Cerebellar cortex (tissue), 1 donor: ENCODE measurements at places on chromosomes 1 and 21.

GRCh38 chr1:43368646-43369020 is 822 bp upstream of the ELOVL1 start:
- no peak for DNase-seq

GRCh38 chr1:184463680-184464079 is 76.9 kb downstream of the C1orf21 start:
- no peak for DNase-seq

- no peak for DNase-seq
Observed at GRCh38 chr1:35598895-35599294, 25.8 kb downstream of the TFAP2E start.

DNA sequence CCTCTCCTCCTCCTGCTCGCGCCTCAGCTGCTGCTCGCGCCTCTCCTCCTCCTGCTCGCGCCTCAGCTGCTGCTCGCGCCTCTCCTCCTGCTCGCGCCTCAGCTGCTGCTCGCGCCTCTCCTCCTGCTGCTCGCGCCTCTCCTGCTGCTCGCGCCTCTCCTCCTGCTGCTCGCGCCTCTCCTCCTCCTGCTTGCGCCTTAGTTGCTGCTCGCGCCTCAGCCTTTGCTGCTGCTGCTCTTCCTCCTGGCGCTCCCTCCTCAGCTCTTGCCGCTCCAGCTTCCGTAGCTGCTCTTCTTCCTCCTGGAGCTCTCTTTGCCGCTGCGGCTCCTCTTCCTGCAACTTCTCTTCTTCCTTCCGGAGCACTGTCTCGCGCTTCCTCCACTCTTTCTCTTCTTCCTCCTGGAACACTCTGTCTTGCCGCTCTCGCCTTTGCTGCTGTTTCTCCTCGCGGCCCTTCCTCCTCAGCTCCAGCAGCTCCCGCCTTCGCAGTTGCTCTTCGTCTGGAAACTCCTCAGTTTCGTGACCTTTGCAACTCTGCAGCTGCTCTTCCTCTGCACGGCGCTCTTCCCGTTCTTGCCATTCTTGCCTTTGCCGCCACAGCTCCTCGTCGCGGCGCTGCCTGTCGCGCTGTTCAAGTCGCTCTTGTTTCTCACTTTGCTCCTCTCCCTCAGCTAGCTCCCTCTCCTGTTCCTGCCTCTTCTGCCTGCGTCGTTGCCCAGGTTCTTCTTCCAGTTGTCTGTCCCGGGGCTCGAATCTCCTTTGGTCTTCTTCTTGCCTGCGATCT is 3.0 kb downstream of the TCHH start:
- no peak for DNase-seq

DNA sequence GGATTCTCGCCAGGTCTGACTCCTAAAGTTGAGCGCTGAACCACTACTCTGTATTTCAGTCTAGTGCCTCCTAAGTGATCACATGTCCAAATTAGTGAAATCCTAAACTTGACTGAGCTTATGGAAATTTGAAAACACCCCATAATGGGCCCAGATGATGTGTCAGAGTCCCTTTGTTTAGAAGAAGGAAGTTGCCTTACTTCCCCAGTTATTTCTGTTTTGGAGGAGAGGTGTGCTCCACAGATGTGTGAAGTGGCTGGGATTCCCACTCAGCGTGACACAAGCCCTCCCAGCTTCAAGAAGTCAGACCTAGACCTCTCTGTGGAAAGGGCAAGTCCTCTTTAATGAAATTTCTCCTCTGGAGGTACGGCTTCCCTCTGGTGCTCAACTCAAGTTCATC is 188.8 kb downstream of the TTLL7 start:
- DNase-seq: no peak

GRCh38 chr1:182676274-182676673 is 8.1 kb downstream of the RGS8 start:
- DNase-seq: no peak

DNA sequence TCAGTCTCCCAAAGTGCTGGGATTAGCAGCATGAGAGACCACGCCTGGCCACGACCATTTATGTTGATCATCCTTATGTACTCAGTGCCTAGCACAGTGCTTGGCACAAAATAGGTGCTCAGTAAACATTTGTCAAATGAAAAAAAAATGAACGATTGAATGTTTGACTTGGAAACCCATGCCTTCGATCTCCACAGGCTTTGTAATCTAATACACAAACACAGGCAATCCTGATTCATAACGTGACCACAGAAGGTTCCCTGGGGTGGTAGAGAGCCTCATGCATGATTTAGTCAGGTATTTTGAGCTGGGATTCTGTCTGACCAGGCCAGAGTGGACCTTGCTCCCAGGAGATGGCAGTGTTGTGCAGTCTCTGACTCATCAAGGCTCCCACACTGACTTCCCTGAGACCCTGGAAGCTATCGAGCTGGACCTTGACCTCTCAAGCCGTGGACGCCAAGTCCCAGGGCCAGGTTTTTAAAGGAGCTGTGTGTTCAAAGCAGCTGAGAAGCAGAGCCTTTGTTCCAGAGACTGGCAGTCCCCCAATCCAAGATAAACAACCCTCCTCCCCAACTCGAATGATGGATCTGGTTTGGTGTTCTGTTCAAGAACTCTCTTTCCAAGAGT is 81.1 kb downstream of the PGM1 start:
- peak; percentile 63 for DNase-seq

DNA sequence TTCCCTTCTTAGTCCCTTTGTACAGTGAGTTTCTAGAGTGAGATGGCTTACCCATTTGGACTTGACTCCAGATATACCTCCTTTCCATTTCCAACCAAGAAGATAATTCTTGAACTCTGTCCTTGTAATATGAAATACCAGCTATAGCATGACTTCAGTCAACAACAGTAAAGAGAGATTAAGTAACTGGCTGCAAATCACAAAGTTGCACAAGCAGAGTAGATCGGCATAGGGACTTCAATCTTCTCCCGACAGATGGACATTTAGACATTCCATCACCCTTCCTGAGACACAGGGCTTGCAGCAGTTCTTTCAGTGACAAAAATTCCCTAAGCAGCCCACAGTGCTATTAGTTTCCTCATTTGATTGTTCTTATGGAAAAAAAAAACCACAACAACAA is 44.6 kb downstream of the JAK1 start:
- no peak for DNase-seq

DNA sequence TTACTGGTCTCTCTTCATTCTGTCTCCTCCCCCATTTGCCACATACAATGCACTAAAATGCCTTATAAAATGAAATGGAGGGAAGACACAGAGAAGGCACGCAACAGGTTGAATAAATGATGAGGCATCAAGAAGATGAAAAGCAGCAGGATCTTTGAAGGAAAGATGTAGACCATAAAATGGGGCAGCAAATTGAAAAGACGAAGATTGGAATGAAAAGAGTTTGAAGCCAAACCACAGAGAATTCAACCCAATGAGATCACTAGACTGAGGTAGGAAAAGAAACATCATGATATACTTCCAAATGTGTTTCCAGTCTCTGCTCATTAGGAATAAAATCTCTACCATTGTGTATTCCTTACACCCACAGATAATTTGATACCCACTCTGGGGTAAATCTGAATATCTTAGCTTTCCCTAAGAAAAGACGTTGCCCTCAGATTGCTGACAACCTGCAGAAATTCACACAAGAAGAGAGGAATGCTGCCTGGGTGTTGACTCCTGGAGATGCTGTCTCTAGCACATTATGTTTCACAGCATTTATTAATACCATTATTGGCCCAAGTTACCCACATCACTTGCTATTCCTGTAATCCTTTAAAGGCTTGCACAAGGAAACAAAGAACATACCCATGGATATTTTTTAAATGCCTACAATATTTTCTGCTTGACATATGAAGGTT is 230.9 kb downstream of the LTN1 start:
- no peak for DNase-seq

DNA sequence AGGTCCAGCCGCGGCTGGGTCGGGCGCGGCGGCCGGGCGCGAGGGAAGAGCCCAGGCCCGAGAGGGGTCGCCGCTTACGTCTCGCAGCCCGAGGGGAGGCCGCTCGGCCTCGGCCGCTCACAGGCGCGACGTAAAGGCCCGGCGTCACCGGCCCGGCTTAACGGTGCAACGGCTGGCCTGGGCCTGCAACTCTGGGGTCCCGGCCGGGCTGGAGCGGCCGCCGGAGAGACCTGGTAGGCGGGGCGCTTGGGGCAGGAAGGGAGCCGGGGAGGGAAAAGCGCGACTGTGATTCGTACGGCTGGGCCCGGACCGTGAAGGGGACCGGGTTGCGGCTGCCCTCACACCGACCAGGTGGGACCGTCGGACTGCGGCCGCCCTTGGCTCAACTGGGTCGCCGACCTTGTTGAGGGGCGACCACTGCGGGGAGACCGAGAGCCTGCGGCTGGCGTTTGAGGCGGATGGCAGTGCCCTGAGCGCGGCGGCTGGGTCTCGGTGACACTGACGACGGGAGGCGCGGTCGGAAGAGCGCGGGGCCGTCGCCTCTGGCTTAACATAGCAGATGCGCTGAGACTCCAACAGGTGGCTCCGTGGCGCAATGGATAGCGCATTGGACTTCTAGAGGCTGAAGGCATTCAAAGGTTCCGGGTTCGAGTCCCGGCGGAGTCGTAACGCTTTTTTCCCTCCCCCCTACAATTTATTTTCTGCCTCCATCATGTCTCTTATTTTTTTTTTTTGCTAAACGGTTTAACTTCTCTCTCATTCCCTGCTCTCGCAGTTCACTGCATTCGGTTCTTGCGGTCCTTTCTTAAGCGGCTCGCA is 31.8 kb downstream of the DNTTIP2 start:
- peak; percentile 84 for DNase-seq

GRCh38 chr1:245155272-245156040 is 671 bp downstream of the KIF26B start:
- peak; percentile 61 for DNase-seq

- no peak for DNase-seq
Observed at GRCh38 chr1:59006289-59006658, 222.4 kb upstream of the JUN start.

DNA sequence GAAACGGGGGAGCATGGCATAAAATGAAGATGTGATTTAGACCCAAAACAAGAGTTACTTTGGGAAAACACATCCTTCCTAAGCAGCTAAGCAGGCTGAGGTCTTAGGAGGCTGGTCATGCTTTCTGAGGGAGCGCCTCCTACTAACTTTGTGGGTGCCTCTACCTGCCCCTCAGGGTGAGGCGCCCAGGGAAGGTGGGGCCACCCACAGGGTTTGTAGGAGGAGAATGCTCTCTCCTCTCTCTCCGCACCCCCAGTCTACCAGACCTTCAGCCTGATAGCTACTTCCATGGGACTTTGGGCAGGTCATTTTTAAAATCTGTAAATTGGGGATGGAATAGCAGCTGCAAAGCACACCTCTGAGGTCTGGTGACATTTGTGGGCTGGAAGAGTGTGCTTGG is 23.8 kb downstream of the SLC27A3 start:
- DNase-seq: no peak

DNA sequence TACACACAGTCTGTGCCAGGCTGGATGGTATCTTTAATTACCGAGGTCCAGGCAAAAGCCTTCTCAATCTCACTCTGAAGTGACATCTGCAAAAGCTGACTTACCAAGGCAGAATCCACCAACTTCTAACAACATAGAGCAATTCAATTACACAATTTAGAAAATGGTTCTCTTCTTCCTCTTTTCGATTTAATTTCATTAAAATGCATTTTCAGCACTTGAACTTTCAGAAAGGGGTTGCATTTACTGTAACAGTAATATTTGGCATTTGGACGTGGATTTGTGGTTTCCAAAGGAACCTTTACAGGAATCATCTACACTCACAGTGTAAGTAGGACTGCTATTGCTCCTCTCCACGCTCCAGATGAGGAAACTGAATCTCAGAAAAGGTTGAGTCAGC is 53.3 kb downstream of the ERO1B start:
- DNase-seq: no peak

DNA sequence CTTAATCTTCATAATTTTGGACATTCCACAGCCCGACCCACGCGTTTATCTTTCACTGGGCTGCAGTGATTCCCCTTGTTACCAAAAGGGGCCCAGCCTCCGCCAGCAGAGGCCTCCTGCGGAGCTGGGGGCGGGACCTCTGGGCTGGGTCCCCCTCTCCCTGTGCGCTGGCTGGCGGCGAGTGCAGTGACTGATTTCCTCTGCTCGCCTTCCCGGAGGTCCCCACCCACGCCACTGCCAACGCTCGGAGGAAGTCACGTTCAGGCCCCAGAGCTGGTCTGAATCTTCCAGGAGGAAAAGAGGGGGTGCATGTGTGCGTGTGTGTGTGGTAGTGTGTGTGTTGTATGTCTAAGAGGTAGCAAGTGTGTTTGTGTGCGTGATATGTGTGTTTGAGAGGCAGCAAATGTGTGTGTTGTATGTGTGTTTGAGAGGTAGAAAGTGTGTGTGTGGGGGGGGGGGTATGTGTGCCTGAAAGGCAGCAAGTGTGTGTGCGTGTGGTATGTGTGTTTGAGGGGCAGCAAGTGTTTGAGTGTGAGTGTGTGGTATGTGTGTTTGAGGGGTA is 35.0 kb upstream of the JAK1 start:
- DNase-seq: no peak

GRCh38 chr1:153428791-153429190 is 12.5 kb downstream of the S100A7A start:
- no peak for DNase-seq

- no peak for DNase-seq
Observed at GRCh38 chr1:22702296-22703085, 8.1 kb upstream of the EPHB2 start.

GRCh38 chr1:52663716-52664115 is 30.7 kb downstream of the SHISAL2A start:
- no peak for DNase-seq

DNA sequence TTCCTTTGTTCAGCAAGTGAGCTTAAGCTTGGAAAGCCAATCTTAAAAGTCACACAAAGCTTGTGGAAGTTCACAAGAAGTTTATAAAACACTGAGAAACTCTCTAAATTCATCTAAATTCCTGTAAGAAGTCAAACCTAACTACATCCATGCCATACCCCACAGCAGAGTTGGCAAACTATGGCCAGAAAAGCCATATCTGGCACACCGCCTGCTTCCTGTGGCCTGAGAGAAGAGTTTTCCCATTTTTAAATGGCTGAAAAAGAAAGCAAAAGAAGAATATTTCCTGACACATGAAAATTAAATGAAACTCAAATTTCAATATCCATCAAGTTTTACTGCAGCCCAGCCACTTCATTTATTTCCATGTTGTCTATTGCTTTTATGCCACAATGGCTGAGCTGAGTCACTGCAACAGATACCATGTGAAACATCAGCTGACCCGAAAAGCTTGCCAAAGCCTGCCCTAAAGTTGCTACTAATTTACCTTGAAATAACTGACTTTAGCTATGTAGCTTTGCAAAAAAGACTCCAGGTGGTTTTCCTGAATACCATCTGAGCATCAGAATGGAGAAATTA is 237.1 kb downstream of the SLC45A1 start:
- no peak for DNase-seq

GRCh38 chr1:6317098-6317760 is 56.3 kb upstream of the GPR153 start:
- DNase-seq: no peak

DNA sequence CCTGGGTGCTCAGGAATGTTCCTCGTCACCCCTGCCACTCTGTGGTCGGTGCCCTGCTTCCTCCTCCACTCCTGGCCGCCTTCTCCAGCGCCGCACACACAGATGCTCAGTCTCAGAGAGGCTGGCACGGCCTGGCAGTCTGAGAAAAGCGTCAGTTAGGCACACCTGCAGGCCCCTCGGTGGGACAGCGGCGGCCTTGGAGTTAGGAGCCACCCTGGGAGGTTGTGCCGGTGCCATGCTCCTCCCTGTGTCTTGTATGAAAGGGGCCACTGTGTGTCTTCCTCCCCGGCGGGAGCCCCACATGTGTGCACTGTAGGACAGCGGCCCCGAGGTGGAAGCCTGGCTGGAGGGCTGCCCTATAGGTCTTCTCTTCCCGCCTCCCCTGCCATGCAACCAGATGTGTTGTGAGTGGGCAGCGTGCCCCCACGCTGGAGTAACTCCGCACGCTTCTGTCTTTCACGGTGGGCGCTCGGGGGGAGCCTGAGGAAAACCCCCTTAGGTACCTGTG is 145.2 kb downstream of the PGBD5 start:
- DNase-seq: no peak
